Kidney (tissue), 22 donors: ENCODE measurements at places on chromosomes 12 and 14. TPM values are rescaled to one million over a fixed set of nuclear protein-coding genes. Genes with fewer than 3 reads are reported as not detected.

TAS2R7 gene
- not detected for total RNA-seq

OR11H6 gene
- not detected for total RNA-seq

TSPAN19 gene
- total RNA-seq = 0.66 TPM

SAV1 gene
- 36.9 TPM for total RNA-seq

RNASE3 gene
- total RNA-seq = 0.38 TPM

RERG gene
- total RNA-seq = 44.7 TPM
